NCI-H526 treated with DMSO at 0.1 percent for 48 hours (cell line): ENCODE measurements at places on chromosomes 12 and 14.

GRCh38 chr12:3988519-3989217, 115.5 kb upstream of the PARP11 start:
- no peak for DNase-seq

GRCh38 chr12:53618275-53618674, 7.9 kb downstream of the ATF7 start:
- no peak for DNase-seq

DNA sequence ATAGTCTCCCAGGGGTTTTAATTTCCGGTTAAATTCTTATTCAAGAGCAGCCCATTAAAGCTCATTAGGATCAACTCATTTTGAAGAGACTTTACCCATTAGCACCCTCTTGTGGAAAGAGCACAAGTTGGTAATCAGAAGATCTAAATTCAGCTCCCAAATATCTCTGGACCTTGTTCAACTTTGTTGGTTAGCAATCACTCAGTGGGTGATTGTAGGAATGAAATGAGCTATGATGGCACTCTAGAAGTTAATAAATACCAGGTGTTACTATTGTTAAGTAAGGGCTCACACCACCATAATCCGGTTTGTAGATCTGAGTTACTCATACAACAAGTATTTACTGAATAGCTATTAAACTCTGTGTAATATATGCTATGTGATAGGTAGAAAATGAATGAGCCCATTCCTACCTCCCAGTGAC, 42.9 kb downstream of the TRIP11 start:
- peak; percentile 14 for DNase-seq

DNA sequence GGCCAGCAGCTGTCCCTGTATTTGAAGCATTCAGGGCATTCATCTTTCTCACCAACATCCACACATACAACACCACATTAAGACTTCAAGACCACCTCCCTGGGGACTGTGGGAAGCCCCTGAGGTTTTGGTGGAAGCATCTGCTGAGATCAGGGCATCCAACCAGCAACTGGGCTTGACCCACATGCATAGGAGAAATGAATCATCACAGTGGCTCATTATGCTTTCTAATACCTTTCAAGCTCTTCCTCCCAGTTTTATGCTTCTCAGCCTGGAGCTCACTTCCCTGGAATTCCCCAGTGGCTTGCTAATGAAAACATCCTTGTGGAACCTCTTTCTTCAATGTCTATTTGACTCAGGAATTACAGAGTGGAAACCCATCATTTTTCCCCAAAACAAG, 21.4 kb upstream of the CMKLR1 start:
- no peak for DNase-seq

DNA sequence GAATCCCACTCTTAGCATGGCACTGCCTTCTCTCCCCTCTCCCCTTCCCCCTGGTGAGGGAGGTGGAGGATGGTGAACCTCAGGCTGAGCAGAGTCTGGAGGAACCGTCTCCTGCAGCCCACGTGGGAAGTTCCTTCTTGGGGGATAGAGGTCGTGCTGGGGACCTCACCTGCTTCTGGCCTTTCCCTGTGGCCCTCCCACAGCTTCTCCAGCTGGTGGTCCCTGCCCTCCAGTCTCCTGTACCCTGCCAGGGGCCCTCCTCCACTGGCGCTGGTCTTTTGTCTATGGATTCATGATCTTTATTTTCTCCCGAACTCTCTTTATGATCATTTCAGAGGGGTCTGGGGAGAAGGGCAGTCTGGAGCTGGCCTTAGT, 9.0 kb upstream of the MTA1 start:
- no peak for DNase-seq

- DNase-seq, result no peak
Measured at GRCh38 chr14:69637503-69638031, 26.2 kb downstream of the SUSD6 start.

DNA sequence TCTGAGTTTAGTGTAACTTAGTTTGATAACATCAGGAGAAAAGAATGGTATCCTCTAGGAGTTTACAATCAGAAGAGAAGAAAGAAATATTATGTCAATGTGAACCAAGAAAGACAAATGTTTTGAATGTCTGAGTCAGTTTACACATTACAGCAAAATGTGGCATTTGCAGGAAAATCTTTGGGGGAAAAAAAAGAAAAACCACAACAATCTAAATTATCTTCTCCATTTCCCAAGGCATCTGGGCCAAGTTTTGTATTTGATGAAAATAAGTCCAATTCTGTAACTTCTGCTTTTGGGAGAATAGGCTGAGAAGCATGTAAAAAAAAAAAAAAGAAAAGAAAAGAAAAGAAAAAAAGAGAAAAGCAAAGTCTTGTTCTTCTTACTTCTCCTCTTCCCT, 58.8 kb upstream of the FLRT2 start:
- no peak for DNase-seq

GRCh38 chr12:30796313-30796780, 41.6 kb upstream of the CAPRIN2 start:
- DNase-seq, result no peak

DNA sequence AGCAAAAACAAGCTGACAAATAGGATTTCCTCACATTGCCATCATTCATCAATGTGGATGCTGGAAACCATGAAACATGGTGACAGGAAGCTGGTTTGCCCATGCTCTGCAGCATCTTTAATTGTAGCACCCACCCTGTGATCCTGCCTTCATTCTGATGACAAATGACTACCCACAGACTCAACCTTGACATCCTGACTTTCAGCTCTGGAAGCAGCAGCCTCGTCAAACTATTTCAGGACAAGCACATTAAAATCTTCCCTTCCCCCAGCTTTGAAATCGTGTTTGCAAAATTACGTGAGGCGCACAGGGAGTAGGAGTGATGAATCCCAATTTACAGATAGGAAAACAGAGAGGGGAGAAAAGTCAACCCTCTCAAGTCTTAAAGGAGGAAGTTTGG, 285.5 kb downstream of the GLT1D1 start:
- DNase-seq, result no peak

DNA sequence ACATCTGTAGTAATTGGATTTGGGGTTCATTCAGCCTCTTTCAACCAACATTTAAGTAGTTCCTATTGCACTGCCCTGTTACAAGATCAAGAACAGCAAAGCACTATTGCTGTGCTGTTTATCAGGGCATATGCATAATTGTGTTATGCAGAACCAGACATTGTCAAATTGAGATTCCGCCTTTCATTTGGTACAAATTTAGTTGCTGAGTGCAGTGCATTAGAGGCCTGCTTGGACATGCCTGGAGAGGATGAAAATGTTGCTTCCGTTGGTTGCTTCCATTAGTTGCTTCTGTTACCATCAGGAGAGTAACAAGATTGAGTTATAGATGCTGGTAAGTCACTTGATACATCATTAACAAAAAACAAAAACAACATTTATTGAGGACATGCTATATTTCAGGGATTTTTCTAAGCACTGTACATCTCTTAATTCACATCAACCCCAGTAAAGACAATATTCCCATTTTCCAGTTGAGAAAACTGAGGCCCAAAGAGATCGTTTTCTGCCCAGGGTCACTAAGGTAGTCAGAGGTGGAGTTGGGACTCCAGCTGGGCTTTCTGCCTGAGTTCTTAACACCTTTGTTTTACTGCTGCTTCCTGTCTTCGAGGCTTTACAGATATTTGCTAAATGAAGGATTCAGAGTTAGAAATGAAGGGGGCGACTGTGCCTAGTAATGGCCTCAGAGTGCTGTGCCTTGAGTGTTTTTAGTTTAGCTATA, 79.3 kb downstream of the PPP2R5C start:
- no peak for DNase-seq

DNA sequence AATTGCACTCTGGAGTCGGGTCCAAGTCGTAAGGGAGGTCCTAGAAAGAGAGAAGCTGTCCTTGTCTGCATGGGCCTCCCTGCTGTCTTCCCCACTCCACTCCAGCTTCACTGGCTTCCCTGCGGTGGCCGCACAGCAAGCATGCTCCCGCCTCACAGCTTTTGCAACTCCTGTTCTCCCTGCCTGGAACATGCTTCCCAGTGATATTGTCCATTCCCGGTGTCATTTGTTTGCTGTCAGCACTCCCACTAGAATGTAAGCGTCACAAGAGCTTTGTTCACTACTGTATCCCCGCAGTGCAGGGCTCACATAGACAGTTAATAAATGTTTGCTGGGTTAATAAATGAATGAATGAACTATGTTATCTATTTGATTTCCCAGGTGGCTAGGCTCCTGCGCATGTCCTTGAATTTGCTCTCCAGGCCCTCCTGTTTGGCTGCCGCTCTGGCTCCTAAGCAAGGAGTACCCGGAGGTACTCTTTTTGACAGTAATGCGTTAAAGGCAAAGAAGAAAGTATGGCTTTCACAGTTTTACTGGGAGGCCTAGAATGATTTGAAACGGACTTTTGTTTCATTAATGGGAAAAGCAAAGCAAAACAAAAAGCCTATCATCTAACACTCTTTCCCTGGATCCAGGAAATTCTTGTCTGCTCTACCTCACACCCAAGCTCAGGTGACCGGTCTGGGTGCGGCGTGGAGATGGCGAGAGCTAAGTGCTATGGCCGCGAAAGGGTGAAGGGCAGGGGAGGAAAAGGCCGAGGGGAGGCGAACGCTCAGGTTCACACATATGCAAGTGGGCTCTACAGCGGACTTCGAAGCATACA, 6.2 kb upstream of the SLC7A7 start:
- DNase-seq, result no peak

- DNase-seq, result no peak
Measured at GRCh38 chr14:63573581-63573980, 30.4 kb upstream of the PPP2R5E start.

DNA sequence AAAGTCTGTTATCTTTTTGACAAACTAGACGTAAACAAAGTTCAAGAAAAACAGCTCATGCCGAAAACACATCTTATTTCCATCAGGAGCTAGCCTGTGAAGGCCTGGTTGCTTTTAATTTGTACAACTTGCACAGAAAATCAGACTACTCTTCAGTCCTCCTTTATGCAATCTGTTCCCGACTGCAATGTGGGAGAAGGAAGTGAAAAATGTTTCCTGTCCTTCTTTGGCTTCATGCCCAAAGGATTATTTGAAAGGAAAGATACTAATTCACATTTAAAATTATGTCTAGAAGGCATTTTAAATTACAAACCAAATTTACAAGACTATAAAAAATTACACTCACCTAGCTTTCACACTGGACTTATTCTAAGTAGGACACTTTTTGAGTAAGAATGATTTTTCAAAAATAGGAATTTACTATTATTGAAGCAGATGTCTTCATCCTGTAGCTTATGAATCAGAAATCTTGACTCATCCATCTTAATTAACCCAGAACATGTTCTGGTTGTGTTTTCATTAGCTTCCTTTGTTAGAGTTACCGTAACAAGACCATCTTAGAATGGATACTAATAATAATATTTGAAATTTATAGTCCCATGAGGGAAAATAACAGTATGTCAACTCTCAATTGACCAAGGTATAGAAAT, 272.6 kb downstream of the PRKD1 start:
- DNase-seq, result no peak

DNA sequence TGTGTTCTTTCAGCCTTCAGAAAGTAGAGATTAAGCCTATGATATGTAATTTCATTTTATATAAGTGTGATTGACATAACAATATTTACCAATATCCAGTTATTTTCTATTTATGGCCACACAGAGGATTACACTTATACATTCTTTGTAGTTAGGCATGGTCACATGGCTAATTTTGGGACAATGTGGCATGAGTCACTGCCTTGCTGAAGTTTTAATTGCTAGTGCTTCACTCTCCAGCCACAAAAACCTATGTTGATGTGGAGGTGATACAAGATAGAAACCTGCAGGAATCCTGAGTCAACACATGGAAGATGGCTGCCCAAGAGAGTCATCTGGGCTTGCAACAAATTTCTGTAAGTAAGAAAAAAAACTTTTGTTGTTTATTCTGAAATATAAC, 17.0 kb downstream of the CLEC14A start:
- no peak for DNase-seq

DNA sequence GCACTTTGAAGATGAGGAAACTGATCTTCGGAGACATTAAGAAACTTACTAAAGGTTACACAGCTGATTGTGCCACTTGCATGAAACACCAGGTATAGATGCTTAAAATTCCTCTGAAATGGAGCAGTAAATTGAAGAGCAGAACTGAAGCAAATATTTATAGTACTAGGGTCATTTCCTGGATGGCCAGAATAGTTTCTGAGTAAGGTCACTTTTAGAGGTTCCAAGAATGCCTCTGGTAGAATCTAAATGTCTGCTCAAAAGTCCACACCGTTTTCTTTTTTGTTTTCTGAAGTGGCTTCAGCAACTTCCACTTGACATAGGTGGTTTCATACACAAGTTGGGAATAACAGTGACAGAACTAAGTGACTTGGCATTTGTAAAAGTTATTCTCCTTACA, 19.4 kb downstream of the TPH2 start:
- DNase-seq, result no peak

- DNase-seq, result no peak
Measured at GRCh38 chr12:86261142-86261541, 5.0 kb upstream of the MGAT4C start.

GRCh38 chr12:25004447-25004846, 55.5 kb upstream of the BCAT1 start:
- DNase-seq, result no peak

DNA sequence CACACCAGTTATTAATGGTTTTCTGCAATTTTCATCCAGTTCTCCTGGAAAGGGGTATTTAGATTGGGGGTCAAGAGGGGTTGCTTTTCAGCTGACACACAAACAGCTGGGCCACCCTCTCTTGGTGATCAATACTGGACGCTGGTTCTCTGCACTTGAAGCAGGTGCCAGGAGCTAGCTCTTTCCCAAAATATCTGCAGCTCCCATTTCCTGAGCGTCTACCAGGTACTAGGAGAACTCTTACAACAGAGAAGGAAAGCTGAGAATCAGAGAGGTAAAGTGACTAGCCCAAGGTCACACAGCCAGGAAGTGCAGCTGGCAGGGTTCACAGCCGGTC, 1.2 kb downstream of the TESC start:
- DNase-seq, result no peak

GRCh38 chr12:67370979-67371378, 101.8 kb downstream of the CAND1 start:
- DNase-seq, result no peak

DNA sequence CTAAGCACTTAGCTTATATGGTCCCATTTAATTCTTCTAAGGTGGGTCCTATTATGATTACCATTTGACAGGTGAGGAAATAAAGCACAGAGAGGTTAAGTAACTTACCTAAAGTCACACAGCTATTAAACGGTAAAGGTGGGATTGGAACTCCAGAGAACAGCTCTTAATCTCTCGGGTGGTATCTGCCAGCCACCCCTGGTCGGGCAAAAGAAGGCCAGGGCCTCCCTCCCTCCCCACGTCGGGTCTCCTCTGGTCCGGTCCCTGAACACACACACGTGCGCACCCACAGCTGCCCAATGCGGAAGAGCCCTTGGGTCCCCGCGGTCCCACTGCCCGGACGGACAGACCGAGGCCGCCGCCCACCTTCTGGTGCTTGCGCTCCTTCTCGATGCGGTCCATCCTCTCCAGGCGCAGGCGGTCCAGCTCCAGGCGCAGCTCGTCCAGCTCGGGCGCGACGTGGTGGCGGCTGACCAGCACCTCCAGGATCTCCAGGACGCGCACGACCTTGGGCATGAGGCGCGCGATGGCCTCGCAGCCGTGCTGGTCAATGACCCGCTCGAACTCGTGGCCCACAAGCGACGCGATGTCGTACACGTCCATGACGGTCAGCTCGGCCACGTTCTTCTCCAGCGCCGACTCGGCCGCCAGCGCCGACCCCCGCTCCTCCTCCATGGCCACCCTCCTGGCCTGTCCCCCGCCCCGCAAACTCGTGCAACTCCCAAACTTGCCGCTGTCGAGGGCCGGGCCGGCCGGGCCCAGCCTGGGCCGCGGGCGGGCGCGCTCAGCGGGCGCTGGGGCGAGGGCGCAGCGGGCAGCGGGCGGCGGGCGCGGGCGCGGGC, 490 bp downstream of the RILPL1 start:
- no peak for DNase-seq

GRCh38 chr12:69910694-69911093, 85.7 kb downstream of the MYRFL start:
- no peak for DNase-seq
